ENCODE measurements at places on chromosomes 13 and 19.

GRCh38 chr13:101757446-101758039 is 305.1 kb downstream of the ITGBL1 start:
- DNase-seq: no peak

- DNase-seq: no peak
These were observed 107.0 kb downstream of the ZNF486 start for GRCh38 chr19:20273951-20274570.

DNA sequence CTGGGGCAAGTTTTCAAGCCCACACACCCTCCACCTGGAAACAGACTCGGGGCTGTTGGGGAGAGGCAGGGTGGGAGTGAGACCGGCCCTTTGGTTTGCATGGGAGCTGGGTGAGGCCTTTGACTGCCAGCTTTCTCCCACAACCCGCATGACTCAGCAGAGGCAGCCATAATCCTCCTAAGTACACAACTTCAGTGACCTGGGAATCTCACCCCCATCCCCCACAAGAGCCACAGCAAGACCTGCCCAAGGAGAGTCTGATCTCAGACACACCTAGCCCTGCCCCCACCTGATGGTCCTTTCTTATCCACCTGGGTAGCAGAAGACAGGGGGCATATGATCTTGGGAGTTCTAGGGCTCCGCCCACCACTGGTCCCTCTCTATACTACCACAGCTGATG is 1615.4 kb downstream of the EFNB2 start:
- no peak for DNase-seq

GRCh38 chr19:6530386-6531162 is at the start of gene TNFSF9:
TSS of gene TNFSF9 (plus strand) at chr19:6531026. CDS start at chr19:6531037, 11 bp downstream.
- DNase-seq: peak; percentile 86

- no peak for DNase-seq
These were observed 175.2 kb downstream of the TDRD3 start for GRCh38 chr13:60572003-60572798.

- no peak for DNase-seq
These were observed 765.2 kb downstream of the SLITRK1 start for GRCh38 chr13:83117046-83117445.

DNA sequence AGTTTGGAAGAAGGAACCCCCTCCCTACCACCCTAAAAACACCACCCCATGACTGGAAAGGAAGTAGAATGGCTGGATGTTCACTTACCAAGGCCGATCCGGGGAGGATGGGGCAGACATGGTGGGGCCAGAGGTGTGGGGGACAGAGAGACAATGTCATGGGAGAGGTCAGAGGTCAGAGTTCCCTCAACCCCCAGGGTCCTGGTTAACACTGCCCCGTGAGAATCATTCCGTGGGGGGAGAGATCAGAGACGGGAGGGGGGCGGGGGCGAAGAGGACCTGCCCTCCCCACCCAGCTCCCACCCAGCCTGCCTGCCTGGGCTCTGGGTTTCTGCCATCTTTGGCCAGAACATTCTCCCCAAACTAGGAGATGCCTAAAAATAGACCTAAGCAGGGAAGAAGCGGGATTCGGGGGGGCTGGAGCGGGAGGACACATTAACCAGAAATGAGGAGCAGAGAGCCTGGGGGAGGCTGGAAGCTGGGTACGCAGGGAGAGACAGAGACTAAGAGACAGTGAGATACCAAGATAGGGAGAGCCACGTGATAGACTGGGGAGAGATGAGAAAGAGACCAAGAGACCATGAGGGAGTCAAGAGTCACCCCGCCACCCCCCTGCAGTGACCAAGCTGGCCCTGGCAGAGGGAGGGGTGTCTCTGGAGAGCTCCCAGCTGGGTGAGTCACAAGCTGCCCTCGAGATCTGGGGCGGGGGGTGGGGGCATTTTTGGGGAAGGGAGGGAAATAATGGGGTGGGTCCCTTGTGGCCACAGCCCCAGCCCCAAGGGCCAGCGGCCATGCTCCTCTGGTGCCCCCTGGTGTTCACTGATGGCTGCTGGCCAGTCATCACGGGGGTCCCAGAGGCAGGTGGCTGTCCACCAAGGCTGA is 6.1 kb upstream of the KANK2 start:
- no peak for DNase-seq

DNA sequence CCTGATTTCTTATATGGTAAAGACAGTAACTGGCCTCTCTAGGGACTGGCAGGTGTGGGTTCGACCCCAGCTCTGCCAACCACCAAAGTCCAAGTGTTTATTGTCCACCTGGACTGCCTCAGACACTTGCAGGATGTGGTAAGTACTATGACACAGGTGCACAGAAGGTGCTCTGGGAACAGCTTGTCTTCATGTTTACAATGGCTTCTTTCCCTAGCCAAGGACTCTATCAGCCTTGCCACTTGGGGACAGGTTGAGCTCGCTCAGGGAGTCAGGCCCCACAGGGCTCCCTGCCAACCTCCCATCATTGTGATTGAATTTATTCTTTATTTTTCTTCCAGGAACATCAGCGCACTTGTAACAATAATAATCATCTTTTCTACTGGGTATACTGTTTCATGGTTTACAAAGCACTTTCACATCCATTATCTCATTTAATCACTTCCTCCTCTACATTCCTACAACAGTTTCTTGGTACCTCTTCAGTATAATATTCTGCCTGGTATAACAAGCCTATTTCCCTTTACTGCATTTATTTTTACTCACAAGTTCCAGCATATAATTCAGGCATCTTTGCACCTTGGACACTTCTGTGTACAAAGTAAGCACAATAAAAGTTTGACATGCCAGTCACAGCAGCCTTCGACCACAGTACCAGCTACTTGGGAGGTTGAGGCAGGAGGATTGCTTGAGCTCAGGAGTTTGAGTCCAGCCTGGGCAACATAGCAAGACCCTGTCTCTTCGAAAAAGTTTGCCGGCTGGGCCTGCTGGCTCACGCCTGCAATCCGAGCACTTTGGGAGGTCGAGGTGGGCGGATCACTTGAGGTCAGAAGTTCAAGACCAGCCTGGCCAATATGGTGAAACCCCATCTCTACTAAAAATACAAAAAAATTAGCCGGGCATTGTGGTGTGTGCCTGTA is 24.2 kb upstream of the GATAD2A start:
- DNase-seq: no peak

GRCh38 chr13:113327766-113328471 is 30.9 kb downstream of the LAMP1 start:
- no peak for DNase-seq

- DNase-seq: no peak
These were observed 37.3 kb downstream of the KLF2 start for GRCh38 chr19:16361926-16362325.

DNA sequence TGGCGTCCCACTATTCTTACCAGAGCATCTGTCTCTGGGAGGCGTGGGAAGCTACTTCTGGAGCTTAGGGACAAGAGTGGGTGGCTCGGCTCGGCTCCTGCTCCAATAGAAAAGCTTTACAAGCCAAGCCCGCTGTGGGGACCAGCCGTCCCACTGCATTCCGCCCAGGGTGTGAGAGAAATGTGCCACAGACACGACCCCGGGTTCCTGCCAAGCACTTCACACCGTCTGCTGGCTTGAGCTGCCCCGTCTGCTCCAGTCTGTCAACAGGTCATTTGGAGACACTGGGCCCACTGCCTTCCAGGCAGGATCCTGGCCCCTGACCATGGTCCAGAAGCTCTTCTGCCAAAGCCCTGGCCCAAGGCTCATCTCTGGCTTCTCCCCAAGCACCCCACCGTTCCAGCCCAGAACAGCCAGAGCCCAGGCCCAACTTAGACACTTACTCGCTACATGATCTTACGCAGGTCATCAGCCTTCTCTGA is 6.5 kb upstream of the FKRP start:
- DNase-seq: no peak

DNA sequence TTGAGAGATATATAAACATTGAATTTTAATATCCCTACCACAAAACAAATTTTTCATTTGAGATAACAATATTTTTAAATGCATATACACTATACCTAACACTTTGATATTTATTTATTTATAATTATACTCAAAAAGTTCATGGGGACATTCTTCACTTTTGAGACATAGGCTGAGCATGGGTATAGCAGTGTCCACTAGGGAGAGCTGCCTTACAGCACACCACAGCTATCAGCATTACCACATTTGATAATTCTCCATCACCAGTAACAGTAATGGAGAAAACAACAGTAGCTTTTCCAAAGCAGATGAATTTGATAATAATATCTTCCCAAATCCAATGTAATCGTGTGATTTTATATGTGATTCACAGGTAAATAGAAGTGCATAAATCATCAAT is 626.1 kb downstream of the DACH1 start:
- DNase-seq: no peak

DNA sequence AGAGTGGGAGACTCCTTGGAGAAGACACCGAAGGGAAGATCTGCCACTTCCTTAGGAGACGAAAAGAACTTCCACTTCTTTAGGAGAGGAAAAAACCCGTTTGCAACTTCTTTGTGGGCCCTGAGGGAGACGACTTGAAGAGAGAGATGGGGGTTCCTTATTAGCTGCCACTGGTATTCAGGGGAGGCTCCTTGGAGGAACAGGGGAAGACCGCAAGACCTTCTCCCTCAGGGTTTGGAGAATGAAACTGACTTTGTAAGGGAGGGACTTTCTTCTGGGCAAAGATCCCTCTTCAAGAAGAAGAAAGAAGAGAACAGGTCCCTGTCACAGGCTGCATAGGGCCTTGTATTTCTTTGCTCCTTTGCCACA is 416 bp downstream of the BCKDHA start:
- no peak for DNase-seq

- DNase-seq: no peak
These were observed 1084.7 kb downstream of the EFNB2 start for GRCh38 chr13:105450784-105451183.

- DNase-seq: no peak
These were observed 44.9 kb upstream of the DCUN1D2 start for GRCh38 chr13:113535381-113535781.

DNA sequence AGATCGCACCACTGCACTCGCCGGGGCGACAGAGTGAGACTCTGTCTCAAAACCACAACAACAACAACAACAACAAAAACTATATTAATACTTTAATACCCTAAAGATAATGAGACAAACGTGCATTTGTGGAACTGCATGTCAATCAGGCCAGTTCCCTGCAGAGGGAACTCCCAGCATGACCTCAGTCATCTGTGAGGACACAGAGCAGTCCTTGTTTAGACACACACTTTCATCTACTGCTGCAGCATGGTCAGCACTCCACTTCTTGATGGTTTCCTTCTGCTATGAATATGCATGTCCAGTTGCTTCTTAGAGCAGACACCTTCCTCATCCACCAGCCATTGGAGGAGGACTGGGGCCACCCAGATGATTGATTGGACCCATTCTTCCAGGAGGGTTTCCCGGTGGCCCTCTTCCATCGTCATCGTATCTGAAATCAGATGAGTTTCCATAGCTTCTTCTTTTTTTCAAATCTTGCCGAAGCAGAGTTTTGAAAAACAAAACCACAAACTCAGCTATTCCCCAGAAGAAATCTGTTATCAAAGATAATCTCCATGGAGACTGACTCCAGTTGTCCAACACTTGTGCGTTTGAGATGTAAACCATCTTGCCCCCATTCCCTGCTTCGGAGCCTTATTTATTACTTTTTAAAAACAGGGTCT is 26.5 kb downstream of the ZNF607 start:
- DNase-seq: no peak

- no peak for DNase-seq
These were observed 20.6 kb upstream of the TNFSF11 start for GRCh38 chr13:42553098-42554046.

DNA sequence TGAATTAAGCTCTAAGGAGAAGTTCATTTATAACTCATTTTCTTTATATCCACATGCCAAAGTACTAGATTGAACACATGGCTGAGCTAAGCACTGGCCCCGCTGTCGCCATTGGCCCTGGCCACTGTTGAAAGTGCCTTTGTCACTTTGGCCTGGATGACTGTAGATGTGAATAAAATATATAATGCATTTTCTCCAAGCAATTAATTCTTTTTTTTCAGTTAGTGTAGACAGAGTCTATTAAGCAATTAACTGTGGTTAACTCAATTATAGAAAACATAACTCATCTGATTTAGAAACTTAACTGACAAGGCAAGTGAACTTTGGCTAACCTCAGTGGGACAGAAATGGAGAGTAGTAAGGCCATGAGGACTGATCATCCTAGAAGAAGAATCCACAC is 965.6 kb downstream of the EFNB2 start:
- DNase-seq: no peak

DNA sequence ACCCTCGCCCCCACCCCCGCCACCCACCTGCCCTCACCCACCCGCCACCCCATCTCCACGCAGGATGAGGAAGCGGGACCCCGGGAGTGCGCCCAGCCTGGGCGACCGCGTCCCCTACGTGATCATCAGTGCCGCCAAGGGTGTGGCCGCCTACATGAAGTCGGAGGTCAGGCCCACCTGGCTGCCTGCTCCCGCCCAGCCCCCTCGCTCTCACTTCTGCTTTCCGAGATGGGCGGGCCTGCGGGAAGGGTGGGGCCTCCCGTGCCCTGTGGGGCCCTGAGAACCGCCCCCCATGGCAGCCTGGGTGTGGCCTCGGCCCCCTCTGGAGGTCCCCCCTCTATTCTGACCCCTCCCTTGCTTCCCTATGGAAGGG is 3.1 kb upstream of the SPIB start:
- DNase-seq: no peak

DNA sequence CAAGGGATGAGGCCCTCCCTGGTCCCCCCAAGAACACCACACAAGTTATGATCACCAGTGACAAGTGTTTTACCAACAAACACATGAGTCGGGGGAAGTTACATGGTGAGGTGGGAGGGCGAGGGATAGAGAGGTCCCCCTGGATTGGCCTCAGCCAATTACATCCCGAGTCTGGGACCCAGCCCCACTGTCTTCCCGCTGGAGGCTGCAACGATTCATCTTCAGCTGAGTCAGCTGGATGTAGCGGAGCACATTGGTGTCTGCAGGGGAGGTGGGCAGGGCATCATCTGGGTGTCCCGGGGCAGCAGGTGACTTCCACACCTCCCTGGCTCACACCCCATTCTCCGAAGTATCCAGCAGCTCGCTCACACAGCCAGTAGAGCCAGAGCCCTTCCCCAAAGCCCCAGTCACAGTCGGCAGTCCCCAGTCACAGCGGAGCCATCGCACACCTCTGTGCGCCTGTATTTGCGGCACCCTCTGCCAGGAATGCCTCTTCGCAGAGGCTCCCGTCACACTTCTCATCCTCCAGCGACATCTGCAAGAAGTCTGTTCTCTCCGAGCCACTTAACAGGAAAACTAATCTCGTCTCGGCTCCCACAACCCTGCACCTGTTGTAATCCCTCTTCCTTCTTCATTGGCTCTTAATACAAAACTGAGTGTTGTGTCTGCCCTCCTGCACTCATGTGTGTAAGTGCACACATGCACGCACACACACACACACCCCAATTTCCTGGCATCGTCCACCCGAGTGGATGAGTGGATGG is 2.0 kb downstream of the TTC9B start:
- no peak for DNase-seq

- no peak for DNase-seq
These were observed 839 bp downstream of the MPHOSPH8 start for GRCh38 chr13:19634256-19634740.

- no peak for DNase-seq
These were observed 60.6 kb downstream of the LRCH1 start for GRCh38 chr13:46613409-46614049.

All from T-helper 2 cell treated with Interferon-gamma antibody and Interleukin-4, amounts not matched to agents 5 μg/mL and 100 μg/mL, for 36 hours (primary cell).